ENCODE measurements at places on chromosomes 4 and X. TPM values are rescaled to one million over a fixed set of nuclear protein-coding genes. Genes with fewer than 3 reads are reported as not detected.

Gene KIAA1210
- total RNA-seq: not detected

Gene MAP9
- total RNA-seq: 22.0 TPM

Gene VSIG1
- total RNA-seq: 0.29 TPM

Gene GAGE12H
- total RNA-seq: not detected

Gene LRRC66
- total RNA-seq: 0.68 TPM

Gene NPNT
- 7.3 TPM for total RNA-seq

Gene CENPC
- 7.9 TPM for total RNA-seq

Gene CT47B1
- total RNA-seq: not detected

Gene DSPP
- not detected for total RNA-seq

Gene LUZP4
- not detected for total RNA-seq

Gene SETD7
- 38.7 TPM for total RNA-seq

Gene NAA11
- total RNA-seq: not detected

Gene DCAF12L2
- total RNA-seq: 1.2 TPM

Gene SAGE1
- total RNA-seq: not detected

Gene NCBP2L
- total RNA-seq: not detected

Gene NDNF
- total RNA-seq: 0.08 TPM

Gene TMLHE
- 6.9 TPM for total RNA-seq

Gene UGT8
- 12.3 TPM for total RNA-seq

Gene BEX5
- total RNA-seq: 7.2 TPM

Gene KLHL15
- 4.6 TPM for total RNA-seq

Gene XG
- total RNA-seq: 0.33 TPM

Gene HTN3
- total RNA-seq: not detected

Gene USP26
- not detected for total RNA-seq

Gene CT45A1
- not detected for total RNA-seq

Gene NAAA
- 16.8 TPM for total RNA-seq

Gene MMRN1
- total RNA-seq: not detected

Gene IBSP
- total RNA-seq: not detected

Gene SLC9A7
- 9.8 TPM for total RNA-seq

Gene SHISA3
- 0.96 TPM for total RNA-seq

Gene HTR2C
- total RNA-seq: not detected

Gene CASP6
- total RNA-seq: 53.6 TPM

Gene OTC
- not detected for total RNA-seq

Gene PNMA5
- not detected for total RNA-seq

Gene SYTL5
- total RNA-seq: not detected

Gene ENPP6
- under 0.01 TPM for total RNA-seq

Gene ADH6
- total RNA-seq: not detected

Gene NAP1L5
- total RNA-seq: 0.96 TPM

Gene SHROOM2
- 14.1 TPM for total RNA-seq

Gene UGT2B7
- total RNA-seq: 42.7 TPM

Gene COMMD8
- total RNA-seq: 38.1 TPM

Gene MAGEB6
- not detected for total RNA-seq

Measured in kidney epithelial cell (primary cell).